GM06990 (cell line): ENCODE measurements at places on chromosomes 5 and 9.

DNA sequence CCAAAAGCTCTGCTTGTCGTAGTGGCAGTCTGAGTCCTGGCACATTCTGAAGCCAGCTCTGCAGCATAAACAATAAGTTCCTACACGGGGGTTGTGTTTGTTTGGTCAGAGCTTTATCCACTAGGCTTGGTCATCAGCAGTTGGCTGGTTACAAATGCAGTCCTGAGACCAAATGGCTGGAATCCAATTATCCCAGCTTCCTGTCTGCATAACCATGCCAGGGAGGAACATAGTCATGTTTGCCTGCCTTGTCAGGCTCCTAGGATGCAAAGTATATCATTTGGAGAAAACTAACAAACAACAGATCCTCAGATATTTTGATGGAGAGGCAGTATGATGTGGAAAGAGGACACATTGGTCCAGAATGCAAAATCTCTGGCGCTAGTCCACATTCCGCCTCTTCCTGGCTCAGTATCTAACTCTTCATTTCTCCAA, 85.8 kb downstream of the FBXO38 start:
- no peak for DNase-seq

DNA sequence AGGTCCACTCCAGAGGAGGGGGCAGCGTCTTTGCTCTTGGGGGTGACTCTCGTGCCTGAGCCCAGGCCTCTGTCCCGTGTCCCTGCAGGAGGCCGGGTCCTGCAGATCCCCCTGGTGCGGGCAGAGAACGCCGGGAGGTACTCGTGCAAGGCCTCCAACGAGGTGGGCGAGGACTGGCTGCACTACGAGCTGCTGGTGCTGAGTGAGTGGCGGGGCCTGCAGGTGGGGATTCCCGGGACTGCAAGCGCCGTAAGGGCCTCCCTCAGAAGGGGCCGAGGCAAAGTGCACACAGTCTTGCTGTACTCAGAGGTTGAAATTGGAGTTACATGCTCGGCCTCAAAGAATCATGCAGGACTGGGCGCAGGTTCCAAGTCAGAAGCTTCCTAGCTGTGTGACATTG, 62.7 kb upstream of the ASS1 start:
- DNase-seq = no peak

- peak; percentile 44 for DNase-seq
Observed at GRCh38 chr5:157670662-157671591, at the start of gene C5orf52. C5orf52 (plus strand) TSS chr5:157671533; CDS start chr5:157671615, 82 bp downstream.

GRCh38 chr5:51275428-51275827, 107.8 kb upstream of the ISL1 start:
- DNase-seq = no peak

DNA sequence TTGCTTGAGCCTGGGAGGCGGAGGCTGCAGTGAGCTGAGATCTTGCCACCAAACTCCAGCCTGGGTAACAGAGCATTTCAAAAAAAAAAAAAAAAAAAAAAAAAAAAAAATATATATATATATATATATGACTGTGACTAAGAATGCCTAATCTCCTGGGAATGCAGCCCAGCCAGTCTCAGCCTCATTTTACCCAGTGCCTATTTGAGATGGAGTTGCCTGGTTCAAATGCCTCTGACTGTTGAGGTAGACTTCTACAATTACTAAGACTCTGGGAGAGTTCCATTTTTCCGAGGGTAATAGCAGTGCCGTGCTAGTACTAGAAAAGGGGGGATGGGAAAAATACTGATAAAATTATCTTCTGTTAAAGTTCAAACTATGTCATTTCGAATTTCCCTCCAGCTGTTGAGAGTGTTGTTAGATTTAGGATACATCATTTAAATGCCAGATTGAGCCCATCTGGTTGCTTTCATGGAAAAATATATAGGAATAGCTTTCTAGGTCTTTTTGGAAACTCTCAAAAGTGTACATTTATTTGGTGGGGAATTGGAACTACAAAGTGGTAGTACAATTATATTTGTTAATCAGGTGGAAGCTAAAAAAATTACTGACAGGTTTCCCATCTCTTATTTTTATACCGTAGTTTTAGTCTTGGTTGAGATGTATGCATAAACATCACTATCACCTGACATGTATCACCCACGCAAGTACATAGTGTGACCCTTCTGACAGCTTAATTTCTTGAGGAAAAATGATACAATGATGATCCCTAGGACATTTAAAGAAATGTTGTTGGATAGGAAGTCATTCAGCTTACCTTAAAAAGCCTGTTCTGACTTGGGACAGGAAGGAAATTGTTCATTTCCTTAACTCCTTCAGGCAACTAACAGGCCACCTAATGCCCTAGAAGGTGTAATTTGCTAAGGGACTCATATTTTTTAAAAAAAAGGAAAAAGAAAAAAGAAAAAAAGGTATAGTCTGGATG, 214.9 kb downstream of the ADAMTSL1 start:
- no peak for DNase-seq
